Right forelimb (tissue), 1 donor: ENCODE measurements at places on chromosomes 1 and 21.
A peak's percentile ranks its signal among the peaks of the same experiment; 100 is the strongest.

- DNase-seq, result peak; percentile 56
Measured at GRCh38 chr1:218463194-218464156, 118.3 kb downstream of the TGFB2 start.

GRCh38 chr1:229136822-229137221, 134.1 kb upstream of the RAB4A start:
- DNase-seq, result no peak

DNA sequence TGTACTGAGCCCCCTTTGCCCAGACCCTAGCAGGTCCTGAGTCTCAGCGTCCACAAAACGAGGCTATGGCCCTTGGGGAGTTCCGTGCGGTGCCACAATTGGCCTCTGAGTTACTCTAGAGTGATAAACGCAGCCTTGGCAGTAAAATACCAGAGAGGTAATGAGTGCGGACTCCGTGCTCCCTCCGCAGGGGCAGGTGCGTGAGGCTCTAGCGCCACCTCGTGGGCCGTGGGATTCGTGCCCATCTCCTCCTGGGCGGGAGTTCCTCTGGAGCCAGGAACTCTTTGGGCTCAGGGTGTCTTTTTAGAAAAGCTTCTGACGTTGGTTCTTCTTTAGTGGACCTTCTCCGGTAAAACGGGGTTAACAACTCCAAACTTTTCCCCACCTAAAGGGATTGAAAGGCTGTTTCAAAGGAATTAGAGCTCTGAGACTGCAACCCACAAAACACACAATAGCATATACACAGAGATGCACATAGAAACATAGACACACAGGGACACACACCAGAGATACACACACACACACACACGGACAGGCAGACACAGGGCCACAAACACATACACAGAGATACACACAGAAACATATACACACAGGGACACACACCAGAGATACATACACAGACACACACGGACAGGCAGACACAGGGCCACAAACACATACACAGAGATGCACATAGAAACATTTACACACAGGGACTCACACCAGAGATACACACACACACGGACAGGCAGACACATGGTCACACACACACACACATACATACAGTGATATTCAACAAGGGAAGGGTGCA, 99.4 kb downstream of the KCNJ15 start:
- peak; percentile 90 for DNase-seq

- DNase-seq, result no peak
Measured at GRCh38 chr1:147246910-147247655, 4.6 kb downstream of the CHD1L start.

GRCh38 chr1:8671306-8671917, 146.0 kb downstream of the RERE start:
- no peak for DNase-seq

- DNase-seq, result no peak
Measured at GRCh38 chr1:229440851-229441537, 7.1 kb upstream of the ACTA1 start.

GRCh38 chr1:146032631-146033219, 11.2 kb upstream of the HJV start:
- no peak for DNase-seq

GRCh38 chr1:82587371-82587770, 786.6 kb downstream of the ADGRL2 start:
- no peak for DNase-seq

DNA sequence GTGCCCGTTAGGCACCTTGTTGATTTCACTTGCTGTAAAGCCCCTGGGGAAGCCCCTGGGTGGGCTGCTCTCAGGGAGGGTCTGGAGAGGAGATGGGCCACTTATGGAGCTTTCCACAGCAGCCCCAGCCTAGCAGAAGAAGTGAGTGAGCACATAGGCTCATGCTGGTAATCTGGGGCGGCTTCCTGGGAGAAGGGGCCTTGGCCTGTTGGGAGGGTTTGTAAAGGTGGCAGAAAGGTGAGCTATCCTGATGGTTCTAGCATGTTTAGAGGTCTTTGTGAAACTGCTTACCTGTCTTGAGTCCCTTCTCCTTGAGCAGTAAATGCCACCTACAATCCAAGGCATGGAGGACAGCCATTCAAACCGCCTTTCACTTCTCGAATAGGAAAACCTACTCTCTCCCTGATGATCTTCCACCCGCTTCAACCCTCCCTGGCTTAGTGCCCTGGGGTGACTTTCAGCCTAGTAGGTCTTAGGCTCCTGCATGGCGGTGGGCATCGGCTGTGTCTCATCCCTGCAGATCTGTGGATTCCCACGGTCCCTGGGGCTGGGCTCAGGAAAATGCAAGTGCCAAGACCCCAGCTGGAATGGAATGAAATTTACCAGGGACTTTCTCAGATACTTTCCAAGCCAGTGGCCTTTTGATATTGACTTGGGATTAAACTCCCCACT, 87.6 kb upstream of the SELENON start:
- DNase-seq, result no peak

- no peak for DNase-seq
Measured at GRCh38 chr21:36640721-36641244, 58.1 kb upstream of the SIM2 start.

DNA sequence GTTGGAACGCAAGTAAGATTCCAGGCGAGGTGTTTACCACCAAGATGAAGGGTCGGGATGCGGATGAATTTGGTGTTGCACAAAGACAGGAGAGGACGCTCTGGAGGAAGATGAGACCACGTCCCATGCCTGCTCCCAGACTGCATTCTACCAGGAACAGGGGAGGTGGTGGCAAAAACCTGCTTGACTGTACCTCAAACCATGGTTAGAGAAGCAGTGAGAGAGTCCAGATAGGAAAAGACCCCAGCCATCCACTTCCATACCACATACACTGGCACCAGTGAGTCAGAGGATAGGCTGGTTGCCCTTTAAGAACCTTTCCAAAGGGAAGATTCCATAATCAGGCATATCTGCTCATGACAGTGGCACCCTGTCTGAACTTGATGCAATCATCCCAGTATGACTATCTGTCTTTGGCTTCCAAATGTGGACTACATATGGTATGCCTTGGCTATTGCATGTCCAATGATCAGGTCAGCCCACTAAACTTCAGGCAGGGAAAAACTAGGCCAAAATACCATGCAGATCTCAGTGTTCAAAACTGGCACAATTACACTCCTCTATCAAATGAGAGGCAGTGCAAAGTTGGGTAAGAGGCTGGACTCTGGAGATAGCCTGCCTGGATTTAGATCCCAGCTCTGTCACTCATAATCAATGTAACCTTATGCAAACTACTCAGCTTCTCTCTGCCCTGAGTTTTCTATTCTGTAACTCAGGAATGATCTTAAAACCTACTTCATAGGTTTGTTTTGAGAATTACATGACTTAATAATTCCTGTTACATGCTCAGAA, 20.6 kb downstream of the NPR1 start:
- DNase-seq, result no peak

- no peak for DNase-seq
Measured at GRCh38 chr1:60386249-60386648, 312.7 kb upstream of the C1orf87 start.

DNA sequence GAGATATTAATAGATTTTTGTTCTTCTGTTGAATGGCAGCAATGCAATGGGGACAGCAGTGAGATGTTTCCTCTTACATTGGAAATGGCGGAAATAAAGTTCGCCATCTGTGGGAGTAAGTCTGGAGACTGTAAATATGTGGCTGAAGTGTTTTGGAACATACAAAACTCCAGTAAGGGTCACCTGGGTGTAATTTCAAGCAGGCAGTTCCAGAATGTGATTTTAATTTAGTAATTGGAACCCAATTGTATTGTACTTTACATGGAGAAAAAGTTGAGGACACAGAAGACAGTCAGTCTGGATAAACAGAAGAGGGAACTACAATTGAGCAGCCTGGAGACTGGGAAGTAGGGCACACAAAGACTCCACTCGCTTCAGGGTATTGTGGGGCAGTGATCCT, 108.6 kb downstream of the NTMT2 start:
- DNase-seq, result no peak

- DNase-seq, result no peak
Measured at GRCh38 chr1:151972542-151973248, 21.0 kb downstream of the S100A10 start.

GRCh38 chr1:99580451-99580850, 65.5 kb upstream of the PALMD start:
- no peak for DNase-seq

GRCh38 chr1:185050823-185051451, 5.6 kb downstream of the RNF2 start:
- DNase-seq, result no peak

DNA sequence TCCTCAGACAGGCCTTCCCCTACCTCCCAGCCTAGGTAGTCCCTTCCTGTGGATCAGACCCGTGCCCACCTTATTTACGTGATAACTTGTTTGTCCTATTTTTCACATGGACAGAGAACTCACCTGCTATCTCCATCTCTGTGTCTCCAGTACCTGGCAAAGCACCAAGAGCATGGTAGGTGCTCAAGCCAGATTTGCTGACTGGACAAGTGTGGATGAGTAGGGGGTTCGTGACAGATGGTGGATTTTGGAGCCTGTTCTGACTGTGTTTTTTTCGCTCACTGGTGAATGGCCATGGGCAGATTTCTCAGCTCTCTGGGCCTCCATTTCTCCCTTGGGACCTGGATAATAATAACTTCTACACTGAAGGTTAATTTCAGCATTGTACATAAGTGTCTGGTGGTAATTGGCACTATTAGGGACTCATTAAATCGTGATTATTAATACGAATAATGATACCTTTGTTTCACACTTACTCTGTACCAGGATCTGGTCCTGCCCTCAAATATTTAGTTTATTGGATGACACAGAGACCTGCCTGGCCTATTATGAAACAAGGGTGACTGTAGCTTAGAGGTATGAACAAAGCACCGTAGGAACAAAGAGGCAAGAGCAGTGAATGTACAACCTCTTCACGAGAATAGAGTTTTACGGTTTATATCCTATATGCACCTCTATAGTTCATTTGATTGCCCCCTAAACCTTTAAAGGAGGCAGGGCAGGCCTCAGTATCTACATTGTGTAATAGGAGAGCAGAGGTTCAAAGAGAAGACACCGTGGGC, 24.5 kb upstream of the SLC26A9 start:
- no peak for DNase-seq

DNA sequence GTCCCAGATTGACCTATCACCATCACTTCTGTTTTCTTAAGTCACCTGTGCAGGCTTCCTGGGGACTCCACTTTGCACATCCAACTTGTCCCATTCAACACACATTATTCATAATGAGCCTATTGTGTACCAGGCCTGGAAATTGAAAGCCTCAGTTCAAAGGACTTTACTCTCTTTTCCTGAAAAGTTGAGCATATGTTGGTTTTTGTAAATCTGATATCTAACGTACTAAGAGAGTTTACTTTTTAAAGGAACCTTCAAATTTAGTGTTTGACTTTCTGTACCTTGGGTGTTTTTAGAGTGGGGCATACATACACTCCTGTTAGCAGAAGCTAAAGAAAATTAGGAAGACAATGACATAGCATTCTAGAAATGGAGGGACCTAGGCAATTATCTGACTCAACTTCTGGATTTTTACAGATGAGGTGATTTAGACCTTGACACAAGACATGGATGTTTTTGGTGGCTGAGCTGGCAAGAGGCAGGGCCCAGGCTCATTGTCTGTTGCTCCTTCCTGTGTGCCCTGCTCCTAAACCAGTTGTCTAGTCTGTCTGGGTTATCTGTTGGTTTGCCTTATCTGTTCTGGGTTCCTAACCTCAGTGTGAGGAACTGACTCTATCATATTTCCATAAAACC, 336.5 kb downstream of the RPS6KC1 start:
- no peak for DNase-seq

- DNase-seq, result no peak
Measured at GRCh38 chr1:34747638-34747941, 7.3 kb upstream of the GJB5 start.

GRCh38 chr1:3822421-3822820, 26.1 kb upstream of the LRRC47 start:
- DNase-seq, result no peak

DNA sequence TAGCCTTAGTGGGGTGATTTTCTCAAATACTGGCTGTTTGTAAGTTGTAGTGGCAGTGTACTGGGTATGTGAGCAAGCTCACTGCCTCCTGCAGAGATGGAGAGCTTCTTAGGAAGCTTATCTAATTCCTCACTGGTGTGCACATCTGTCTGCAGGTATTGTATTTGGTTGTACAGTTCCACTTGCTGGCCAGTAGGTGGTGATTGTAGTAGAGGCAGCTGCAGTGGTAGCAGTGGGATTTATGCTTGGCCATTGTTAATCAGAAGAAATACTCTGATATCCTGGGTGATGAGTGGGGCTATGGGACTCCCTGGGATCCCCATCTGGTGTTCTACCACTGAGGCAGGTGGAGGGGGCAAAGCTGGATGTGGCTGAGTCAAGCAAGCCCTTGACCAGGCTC, 276.1 kb upstream of the SPAG17 start:
- no peak for DNase-seq

DNA sequence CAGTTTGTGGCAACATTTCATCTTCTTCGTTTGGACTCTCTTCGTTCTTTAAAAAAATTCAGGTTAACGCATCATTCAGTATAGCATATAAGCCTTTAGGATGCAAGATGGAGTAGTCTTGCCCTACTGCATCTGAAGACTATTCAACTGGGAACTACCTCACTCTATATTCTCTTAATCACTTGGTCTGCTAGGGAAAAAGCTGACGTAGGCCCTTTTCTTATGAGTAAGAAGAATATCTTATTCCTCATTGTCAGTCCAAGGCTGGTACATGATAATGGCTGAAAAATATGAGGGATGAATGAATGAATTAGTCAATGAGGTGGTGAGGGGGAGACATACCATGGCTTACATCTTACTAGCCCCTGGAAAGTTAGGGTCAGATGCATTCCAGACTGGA, 294.2 kb downstream of the GPATCH2 start:
- no peak for DNase-seq

DNA sequence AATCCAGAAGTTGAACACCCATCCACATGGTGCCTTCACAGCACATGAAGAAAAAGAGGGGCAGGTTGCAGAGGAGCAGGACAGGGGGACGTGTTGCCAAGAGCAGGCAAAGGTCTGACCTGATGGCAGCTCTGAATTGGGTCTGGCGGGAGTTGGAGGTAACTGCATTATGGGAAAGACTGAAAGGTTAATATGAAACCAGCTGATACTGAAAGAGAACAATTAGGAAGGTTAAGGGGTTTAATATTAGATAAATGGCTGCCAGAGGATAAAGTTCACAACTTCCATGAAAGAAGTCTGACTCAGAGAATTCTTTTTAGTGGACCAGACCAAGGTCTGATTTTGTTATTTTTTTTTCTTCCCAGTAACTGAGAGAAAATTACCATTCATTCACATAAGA, 76.1 kb downstream of the CD58 start:
- DNase-seq, result no peak

- no peak for DNase-seq
Measured at GRCh38 chr1:65177457-65177856, 29.5 kb downstream of the AK4 start.
